ENCODE measurements at places on chromosomes 5 and 9. TPM values are rescaled to one million over a fixed set of nuclear protein-coding genes. Genes with fewer than 3 reads are reported as not detected.
A peak's percentile ranks its signal among the peaks of the same experiment; 100 is the strongest.

DNA sequence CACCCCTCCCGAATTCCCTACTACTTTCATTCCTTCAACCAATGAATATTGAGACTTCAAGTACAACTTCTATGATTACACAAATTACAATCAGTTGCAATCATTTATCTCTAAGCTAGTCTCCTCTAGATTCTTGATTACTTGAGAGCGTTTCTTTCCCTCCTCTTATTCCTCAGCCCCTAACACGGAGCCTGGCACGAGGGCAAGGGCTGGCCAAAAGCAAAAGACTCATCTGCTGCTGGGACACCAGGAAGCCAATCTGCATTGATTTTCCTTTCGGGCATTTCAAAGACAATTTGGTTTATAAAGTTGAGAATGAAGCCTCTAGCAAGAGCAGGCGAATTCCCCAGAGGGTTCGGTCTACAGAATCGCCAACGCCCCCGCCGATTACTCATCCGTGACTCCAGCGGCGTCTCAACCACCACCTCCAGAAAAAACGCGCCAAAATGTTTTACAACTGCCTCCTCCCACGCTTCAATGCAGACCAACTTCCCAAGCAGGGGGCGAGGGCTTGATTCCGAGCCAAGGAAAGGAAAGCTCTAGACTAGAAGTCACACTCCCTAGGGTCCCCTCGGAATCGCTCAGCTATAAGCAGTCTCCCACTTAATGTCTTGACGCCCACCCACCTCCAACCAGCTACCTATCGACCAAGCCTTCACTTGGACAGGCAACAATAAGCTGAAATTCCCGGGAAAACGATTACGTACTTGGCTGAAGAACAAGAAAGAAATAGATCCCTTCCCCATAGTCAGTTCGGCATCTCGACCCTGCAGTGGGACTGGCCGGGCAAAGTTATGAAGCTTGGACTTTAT is 1.5 kb downstream of the PCSK1 start:
- DNase-seq: no peak

The CAMK4 gene
- total RNA-seq: 19.4 TPM

GRCh38 chr5:72608297-72608696 is 101.1 kb upstream of the ZNF366 start:
- no peak for DNase-seq

DNA sequence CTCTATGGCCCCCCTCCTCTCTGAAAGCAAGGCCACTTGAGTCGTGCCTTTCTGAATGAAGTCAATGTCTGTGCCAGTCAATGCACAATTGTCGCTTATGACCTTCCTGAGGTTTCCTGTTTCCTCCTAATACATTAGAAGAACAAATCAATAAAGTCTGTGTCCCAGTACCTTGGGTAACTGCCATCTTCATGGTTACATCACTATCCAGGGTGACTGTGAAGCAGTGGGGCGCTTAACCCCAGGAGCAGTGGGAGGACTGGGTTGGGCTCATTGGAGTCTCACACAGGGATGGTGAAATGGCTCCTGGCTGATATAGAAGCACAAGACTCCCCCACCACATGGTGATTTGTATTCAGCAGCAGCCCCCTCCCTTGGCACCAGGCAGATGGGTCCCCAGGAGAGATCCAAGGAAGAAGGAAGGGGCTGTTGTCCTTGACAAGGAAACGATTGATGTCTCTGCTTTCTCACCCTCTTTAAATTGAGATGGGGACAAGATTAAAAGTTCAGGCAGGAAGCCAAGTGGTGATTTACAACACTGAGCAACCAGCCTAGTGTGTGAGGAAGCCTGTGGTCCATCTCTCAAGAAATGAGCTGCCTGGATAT is 261.9 kb upstream of the ZNF462 start:
- no peak for DNase-seq

GRCh38 chr9:28410411-28410810 is 837.1 kb upstream of the C9orf72 start:
- no peak for DNase-seq

DNA sequence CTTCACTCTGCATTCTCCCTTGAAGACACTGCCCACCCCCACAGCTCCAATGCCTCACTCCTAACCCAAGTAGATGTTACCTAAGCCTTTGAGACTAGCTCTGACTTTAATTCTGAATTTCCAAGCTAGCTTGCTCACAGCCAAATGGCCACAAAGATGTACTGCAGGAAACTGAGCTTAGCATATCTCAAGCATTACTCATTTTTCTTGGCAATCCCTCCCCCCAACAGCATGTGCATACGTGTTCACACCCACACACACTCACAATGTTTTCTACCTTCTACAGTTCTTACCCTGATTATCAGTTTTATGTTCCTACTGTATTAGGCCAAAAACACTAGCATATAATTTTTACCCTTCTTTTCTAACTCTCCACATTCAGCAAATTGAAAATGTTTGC is 13.7 kb upstream of the GRIA1 start:
- no peak for DNase-seq

GRCh38 chr9:112863746-112864145 is 26.9 kb downstream of the SLC46A2 start:
- no peak for DNase-seq

The ORM1 gene
- total RNA-seq: not detected

DNA sequence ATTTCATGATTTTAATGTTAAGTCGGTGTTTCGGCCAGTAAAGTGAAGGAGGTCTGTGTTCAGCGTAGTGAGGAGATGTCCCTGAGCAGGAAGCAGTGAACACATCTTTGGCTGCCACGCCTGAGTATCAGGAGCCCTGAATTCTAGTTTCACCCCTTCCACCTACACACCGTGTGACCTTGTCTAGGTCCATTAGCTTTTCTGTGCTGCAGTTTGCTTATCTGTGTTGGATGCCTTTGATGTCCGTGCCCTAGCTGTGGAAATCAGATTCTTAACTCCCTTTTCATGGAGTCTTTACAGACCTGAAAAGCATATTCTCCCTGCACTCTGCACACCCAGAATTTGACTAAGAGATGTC is 601 bp downstream of the FBXO38 start:
- peak; percentile 6 for DNase-seq

DNA sequence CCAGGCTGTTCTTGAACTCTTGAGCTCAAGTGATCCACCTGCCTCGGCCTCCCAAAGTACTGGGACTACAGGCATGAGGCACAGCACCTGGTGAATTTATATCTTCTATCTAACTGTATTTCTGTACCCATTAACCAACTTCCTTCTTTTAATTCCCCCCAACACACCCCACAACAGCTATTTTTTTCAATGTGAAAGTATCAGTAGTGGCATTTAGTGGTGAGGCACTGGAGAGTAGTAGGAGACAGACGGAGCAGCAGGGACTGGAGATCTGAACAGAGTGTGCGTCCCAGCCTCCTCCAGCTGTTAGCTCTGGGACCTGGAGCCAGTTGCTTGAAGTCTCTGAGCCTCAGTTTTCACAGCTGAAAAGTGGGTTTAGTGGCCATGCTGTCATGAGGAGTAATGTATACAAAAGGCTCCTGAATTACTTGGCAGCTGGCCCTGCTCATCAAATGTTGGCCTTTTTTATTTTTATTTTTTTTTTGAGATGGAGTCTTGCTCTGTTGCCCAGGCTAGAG is 11.0 kb upstream of the EEIG1 start:
- no peak for DNase-seq

The SPINK4 gene
- not detected for total RNA-seq

The OSTF1 gene
- 27.0 TPM for total RNA-seq

- DNase-seq: no peak
Observed at GRCh38 chr9:95834281-95834907, 41.1 kb upstream of the ERCC6L2 start.

The C7 gene
- total RNA-seq: not detected

The PCDHA11 gene
- 0.64 TPM for total RNA-seq
